Stimulated activated CD8-positive, alpha-beta memory T cell treated with anti-CD3 and anti-CD28 coated beads, Interleukin-4, amount 100 ng/mL, for 4 hours (primary cell): ENCODE measurements at places on chromosomes 3 and 15.

DNA sequence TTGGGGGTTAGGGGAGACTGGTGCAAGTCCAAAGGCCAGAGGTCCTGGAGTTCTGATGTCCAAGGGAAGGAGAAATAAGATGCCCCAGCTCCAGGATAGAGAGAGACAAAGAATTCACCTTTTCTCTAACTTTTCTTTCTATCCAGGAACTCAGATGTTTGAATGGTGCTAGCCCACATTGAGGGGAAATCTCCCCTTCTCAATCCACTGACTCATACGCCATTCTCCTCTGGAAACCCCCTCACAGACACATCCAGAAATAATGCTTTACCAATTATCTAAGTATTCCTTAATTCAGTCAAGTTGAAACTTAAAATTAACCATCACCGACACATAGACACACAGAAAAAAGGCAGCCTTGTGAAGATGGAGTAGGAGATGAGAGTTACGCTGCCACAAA, 1085.2 kb downstream of the NSUN3 start:
- no peak for DNase-seq

- no peak for DNase-seq
These were observed 65.7 kb upstream of the IL12A start for GRCh38 chr3:159922861-159923312.

DNA sequence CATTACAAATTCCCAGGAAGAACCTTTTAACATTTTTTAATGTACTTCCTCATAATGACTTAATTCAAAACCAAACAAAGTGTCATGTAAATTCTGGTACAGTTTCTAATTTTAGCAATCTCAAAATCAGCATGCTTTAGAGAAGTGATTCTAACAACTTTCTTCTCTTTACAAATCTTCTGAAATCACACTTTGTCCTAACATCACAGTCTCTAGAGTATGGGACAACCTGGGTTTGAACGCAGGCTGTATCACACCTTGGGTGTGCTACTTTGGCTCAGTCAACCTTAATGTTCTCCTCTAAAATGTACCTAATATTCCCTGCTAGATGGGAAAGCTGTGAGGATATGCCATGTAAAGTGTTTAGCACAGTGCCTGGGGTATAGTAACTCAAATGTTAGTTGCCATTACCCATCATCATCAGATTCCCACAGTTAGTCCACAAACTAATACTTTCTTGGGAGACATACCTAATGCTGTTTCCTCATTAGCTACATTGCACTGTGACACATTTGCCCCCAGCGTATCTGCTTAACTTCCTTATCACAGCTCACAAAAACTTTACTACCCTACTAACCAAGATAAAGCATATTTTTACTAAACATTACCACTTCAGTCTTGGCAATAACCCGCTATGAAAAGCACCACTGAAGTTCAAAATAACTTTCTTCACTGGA, 3.1 kb downstream of the TSPAN3 start:
- no peak for DNase-seq

- no peak for DNase-seq
These were observed at the start of gene ACP3 for GRCh38 chr3:132317229-132317948. Gene ACP3, plus strand, starts transcription at chr3:132317407. Its CDS starts 50 bp downstream, at chr3:132317457.

- DNase-seq = no peak
These were observed 121.7 kb downstream of the CBLB start for GRCh38 chr3:105747060-105747541.

DNA sequence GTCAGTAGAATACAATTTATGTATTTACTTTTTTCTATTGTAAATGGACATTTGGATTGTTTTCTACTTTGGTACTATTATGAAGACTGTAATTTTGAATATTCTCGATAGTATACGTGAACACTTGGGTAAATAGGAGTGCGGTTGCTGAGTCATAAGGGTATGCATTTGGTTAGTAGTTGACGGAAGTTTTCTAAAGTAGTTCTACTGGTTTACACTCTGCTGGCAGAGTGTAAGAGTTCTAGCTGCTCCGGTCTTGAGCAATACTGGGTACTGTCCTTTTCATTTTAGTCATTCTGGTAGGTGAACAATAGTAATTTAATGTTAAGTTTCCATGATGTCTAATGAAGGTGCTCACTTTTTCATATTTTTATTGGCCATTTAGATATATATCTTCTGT, 70.0 kb downstream of the MEF2A start:
- no peak for DNase-seq
